ENCODE measurements at places on chromosomes 6 and 20.

DNA sequence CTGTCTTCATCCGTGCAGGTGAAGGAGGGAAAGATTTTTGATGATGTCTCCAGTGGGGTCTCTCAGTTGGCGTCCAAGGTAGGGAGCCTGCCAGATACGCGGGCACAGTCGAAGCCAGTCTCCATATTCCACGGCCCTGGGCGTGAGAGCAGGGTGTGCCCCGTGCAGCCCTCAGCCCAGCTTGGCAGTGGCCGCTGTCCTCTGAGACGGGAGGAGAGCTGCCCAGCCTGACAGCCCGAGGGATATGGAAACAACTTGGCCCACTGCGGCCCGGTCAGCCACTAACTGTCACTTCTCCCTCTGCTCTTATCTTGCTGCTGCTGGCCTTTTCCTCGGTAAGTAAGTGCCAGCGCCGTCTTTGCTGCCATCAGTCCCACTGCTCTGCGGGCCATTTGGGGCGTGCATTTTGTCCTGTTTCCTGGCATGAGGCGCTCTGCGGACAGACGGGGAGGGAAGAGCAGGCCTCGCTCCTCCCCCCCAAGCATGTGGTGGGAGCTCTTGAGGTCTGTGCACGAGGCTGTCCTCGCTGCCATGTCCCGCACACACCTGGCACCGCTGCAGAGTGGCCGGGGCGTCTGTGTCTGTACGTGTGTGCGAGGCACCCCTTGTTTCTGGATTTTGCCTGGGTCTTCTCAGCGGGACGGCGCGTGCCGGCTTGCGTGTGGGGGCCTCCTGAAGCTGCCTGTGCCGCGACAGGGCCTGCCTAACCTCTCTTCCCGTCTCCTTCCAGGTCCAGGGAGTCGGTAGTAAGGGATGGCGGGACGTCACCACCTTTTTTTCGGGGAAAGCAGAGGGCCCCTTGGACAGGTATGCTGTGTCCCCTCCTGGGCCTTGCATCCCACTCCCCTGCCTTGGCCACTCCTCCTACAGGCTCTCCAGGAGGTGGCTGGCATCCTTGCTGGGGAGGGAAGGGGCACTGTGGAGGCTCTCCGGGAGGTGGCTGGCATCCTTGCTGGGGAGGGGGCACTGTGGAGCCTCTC lies 7.1 kb upstream of the COL20A1 start:
- no peak for DNase-seq

GRCh38 chr6:108690326-108691049 lies 129.8 kb downstream of the FOXO3 start:
- no peak for DNase-seq

GRCh38 chr6:53310771-53311585 lies 37.8 kb downstream of the ELOVL5 start:
- no peak for DNase-seq

- DNase-seq: no peak
These were observed 61.2 kb downstream of the VEGFA start for GRCh38 chr6:43831191-43831590.

DNA sequence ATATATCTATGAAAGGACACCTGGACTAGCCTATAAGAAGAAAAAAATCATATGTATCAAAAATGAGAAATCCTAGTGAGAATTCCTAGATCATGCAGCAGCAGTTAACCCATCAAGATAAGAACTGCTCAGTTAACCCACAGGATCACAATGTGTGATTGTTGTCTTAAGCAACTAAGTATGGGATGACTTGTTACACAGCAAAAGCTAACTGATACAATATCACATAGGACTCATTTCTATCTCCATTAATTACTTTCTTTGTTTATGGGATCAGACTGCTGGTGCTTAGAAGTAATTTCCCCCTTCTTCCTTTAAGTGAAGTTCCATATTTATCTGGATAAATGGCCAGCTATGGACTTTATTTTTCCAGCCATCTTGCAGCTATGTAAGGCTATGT lies 280.8 kb upstream of the MARCKS start:
- no peak for DNase-seq

GRCh38 chr6:83417880-83418663 lies 12.8 kb downstream of the ME1 start:
- DNase-seq: no peak

DNA sequence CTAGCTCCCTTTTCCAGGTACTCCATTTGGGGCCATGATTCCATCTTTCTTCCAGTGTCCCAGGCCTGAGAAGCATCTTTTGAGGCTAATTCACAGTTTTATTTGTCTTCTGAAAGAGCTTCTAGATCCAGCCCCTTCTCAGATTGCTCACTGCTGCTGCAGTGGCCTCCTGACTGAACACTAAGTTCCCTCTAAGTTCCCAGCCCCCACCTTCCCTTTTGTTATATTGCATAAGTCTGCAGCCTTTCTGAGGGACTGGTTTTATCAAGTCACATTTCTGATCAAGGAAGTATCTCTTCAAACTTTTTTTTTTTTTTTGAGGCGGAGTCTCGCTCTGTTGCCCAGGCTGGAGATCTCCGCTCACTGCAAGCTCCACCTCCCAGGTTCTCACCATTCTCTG lies 10.7 kb downstream of the MAPRE1 start:
- no peak for DNase-seq

DNA sequence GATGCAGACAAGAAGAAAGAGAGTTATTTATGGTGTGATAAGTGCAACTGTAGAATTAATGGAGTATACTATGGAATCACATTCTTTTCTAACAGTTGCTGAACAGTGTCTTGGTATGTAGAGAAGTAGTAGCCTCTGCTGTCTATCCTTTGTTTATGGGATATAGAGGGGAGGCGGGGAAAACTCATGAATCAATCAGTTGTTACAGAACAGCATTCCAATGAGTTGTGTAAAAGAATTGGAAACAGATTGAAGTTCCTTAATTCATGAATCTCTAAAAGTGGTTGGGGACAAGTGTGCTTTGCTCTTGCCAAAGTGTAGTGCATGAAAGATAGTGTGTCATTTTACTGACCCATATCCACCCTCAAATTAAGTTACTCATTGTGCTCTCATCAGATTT lies 77.7 kb downstream of the FLRT3 start:
- DNase-seq: no peak

GRCh38 chr20:40632346-40632976 lies 56.6 kb downstream of the MAFB start:
- DNase-seq: no peak

- DNase-seq: no peak
These were observed 219.0 kb downstream of the TTLL2 start for GRCh38 chr6:167543602-167544497.

- DNase-seq: no peak
These were observed 161.4 kb downstream of the LY86 start for GRCh38 chr6:6749702-6750491.

DNA sequence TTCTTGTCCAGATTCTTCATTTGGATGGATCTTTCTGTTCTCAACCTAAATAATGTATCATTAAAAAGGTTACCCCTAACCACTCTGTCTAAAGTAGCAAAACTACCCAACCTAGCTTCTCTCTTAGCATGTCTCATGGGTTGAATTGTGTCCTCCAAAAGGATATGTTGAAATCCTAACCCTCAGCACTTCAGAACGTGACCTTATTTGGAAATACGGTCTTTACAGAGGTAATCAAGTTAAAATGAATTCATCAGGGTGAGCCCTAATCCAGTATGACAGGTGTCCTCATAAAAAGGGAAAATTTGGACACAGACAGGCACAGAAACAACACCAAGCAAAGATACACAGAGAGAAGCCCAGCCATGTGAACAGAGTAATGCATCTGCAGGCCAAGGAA lies 6.1 kb upstream of the FRK start:
- no peak for DNase-seq

- no peak for DNase-seq
These were observed 25.1 kb upstream of the RPP40 start for GRCh38 chr6:5028921-5029320.

DNA sequence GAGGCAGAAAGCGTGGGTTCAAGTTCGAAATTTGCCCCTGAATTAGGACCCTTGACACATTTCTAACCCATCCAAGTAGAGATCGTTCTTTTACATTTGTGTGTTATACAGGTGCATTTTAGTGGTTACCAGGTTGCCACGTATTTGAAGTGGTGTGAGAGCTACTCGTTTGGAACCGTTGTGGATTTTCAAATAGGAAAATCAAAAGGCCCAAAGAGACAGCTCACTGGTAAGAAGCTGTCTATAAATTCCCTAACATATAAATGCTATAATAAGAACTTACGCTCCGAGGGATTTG lies 1.6 kb upstream of the REV3L start:
- peak; percentile 24 for DNase-seq

DNA sequence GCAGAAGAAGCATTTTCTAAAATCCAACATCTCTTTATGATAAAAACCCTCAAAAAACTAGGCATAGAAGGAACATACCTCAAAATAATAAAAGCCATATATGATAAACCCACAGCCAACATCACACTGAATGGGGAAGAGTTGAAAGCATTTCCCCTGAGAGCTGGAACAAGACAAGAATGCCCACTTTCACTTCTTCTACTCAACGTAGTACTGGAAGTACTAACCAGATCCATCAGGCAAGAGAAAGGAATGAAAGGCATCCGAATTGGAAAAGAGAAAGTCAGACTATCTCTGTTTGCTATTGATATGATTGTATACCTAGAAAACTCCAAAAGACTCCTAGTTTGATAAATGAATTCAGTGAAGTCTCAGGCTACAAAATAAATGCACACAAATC lies 7.9 kb upstream of the CDK19 start:
- no peak for DNase-seq

DNA sequence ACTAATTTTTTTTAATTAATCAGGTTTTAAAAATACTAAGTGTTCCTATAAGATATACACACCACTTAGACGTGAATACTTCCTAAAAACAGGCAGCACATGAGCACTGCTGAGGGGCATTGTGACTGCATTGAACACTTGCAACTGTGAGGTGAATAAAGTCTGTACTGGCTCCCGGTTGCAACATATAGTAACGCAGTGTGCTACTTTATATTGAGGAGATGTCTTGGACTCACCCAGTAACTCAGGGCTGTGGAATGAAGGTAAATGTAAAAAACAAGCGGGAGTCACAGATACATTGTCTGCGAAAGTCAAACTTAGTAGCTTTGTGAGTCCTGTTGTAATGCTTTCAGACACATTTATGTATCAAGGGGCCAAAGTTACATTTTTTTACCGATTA lies 17.0 kb upstream of the HLA-A start:
- no peak for DNase-seq

DNA sequence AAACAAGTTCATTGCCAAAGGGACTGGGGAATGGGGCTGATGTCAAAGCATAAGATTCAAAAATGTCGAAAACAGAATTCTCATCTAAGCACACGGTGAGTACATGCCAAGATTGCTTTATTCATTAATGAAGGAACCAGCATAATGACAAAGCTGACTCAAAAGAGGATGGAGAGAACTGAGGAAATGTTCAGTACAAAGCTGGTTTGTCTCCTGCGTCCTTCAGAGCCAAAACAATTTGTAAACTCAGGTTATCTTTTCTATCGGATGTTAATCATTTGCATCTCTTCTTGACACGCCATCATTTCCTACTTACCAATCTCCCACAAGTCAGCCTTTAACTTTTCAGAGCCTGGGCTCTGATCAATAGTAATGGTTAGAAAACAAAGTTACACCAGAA lies 195.6 kb upstream of the PMEPA1 start:
- no peak for DNase-seq

DNA sequence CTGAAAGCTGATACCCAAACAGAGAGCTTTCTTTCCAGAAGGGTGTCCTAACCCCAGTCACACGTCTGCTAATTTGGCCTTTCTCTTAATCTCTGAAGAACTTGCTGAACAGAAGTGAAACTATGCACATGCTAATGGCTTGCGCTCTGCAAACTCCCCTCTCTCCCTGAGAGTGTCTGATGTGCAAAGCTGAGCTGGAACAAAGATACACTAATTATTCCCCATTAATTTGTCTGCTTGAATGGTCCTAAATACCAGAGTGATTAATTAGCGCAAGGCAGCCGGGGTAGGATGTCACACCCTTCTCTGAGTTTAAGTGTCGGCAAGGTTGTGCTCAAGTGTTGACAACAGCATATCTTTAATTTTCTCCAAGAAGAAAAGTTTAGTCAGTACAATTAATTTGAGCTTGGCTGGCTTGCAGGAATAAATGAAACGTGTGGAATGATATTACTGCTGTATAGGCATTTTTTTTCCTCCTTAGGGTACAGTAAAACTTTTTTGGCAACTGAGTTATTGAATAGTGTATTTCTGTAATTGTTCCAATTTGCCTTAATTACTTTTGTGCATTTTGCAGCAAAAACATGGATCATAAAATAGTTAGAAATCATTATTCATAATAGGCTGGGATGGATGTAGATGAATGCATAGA lies 715.9 kb upstream of the POU3F2 start:
- DNase-seq: no peak

DNA sequence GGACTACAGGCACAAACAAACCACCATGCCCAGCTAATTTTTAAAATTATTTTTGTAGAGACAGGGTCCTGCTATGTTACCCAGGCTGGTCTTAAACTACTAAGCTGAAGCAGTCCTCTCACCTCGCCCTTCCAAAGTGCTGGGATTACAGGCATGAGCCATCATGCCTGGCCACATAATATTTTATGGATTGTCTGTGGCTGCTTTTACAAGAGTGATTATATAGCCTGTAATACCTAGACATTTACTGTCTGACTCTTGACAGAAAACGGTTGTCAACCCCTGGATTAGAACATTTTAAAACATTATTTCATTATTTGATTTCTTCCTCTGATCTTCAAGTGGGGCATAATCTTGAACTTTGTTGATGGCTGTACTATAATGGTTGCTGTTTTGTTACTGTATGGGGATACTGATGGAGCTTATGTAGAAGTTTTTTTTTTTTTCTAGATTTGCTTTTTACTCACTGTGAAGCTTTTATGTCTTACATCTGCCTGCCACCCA lies 14.3 kb downstream of the PARD6B start:
- DNase-seq: no peak

GRCh38 chr6:170124836-170125235 lies 166.0 kb downstream of the DLL1 start:
- no peak for DNase-seq

DNA sequence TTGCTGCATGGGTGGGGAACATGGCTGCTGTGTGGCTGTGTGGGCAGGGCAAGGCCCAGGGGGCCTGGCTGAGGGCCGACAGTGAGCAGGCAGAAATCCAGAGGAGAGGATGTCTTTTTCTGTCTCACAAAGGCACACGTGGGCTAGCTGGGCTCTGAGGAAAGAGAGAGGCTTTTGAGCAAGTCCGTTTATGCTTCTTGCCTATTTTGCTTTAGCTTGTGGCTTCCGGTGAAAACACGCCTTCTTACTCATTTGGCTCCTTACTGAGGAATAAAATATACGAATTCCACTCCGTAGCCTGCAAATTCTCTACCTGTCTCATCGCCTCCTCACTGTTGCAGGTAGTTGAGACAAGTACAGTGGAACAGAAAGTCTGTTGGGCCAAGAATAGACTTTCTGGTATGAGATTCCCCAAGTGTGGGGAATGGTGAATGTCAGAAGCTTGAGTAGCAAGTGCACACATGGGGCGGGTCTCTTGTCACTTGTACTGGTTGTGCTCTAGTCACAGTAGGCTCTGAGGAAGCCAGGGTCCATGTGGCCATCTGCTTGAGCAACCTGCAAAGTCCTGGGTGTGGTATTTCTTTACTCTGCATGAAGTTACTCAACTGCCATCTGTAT lies 28.4 kb downstream of the WRNIP1 start:
- DNase-seq: no peak

All from NCI-H1930 (cell line).